ENCODE measurements at places on chromosomes 3 and 15.
A peak's percentile ranks its signal among the peaks of the same experiment; 100 is the strongest.

DNA sequence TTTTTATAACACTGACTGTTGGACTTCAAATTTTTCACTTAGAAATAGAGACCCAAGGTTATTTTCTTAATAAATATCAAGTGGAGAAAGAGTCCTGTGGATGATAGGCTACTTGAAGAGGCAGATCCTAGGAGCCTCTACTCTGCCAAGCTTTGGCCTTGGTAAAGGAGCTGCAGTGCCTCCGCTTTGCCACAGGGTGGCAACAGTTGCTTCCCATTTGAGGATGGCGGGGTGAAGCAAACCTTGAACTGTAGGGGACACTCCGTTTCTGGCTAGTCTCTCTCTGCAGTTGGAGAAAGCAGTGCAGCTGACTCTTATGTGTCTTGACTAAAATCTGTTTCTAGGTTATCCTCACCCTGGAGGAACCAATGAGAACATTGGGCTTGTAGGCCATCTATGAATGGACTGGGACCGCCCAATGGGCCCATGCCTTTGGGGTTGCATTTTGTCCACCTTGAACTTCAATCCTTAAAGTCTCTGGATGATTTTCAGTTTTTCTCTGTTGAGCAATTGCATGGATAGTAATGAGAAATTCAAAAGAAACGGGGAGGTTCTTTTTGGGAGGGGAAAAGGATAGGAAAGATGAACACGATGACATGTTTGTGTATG is 9.8 kb downstream of the SCG5 start:
- DNase-seq = peak; percentile 64

- DNase-seq = no peak
Measured at GRCh38 chr3:46429250-46429649, 22.2 kb downstream of the CCRL2 start.

GRCh38 chr3:8443829-8444791 is 57.5 kb upstream of the LMCD1 start:
- DNase-seq = peak; percentile 86

GRCh38 chr3:159280386-159281191 is 478.7 kb downstream of the MFSD1 start:
- no peak for DNase-seq

- DNase-seq = no peak
Measured at GRCh38 chr15:90593499-90594158, 63.9 kb downstream of the CRTC3 start.
